HS-27A (cell line): ENCODE measurements at places on chromosomes 16 and 17.

DNA sequence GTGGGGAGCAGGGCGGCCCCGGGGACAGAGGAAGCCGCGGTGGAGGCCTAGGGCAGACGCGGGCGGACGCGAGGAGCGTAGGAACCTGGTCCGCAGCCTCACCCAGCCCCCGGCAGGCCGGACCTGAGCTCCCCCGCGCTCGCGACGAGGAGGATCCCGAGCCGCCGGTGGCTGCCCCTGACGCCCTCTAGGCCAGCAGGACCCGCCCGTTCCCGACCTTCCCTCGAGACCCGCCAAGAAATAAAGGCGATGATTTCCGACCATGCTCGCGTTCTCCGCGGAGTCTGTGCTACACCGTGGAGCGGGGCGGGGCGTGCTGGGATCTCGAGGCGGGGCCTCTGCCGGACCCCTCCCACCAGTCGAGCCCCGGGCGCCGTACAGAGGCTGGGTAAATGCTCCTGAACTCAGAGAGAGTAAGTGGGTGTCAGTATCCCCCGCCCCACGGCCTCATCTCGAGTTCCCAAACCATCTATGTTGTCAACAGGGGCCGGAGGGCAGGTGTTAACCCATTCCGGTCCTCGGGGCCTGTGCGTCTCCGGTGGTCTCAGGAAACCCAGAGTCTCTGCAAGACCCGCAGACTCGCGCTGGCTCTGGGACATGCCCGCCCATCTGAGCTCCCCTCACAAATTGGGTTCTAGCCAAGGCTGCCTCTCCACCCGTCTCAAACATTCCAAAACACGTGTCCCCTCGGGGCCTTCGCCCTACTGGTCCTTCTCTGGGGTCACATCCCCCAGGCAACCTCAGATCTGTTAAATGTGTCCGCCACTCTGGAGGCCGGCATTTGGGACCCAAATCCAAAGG, 13.7 kb downstream of the SYCE1L start:
- no peak for DNase-seq

GRCh38 chr16:4184038-4184702, 57.7 kb downstream of the SRL start:
- DNase-seq, result no peak

- DNase-seq, result no peak
These were observed 5.8 kb downstream of the PIGQ start for GRCh38 chr16:575354-576196.

- DNase-seq, result no peak
These were observed 2.1 kb upstream of the MMP2 start for GRCh38 chr16:55476625-55477533.

- DNase-seq, result no peak
These were observed 4.8 kb upstream of the AARSD1 start for GRCh38 chr17:42969001-42969581.

DNA sequence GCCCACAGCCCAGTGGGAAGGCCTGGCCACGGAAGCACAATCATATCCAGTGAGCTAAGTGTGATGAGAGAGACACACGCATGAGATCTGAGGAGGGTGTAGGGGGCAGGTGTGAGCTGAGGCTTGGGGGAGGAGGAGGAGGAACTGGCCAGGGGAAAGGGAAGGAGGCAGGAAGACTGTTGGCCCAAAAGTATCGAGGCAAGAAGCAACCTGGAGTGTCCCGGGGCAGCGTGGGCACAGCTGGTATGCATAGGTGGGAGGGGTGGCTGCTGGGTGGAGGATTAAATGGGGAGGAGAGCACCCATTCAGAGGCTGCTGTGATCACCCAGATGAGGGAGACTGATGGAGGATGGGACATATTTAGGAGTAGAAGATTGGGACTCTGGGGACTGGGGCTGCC, 41.4 kb downstream of the ARHGAP27 start:
- DNase-seq, result no peak

DNA sequence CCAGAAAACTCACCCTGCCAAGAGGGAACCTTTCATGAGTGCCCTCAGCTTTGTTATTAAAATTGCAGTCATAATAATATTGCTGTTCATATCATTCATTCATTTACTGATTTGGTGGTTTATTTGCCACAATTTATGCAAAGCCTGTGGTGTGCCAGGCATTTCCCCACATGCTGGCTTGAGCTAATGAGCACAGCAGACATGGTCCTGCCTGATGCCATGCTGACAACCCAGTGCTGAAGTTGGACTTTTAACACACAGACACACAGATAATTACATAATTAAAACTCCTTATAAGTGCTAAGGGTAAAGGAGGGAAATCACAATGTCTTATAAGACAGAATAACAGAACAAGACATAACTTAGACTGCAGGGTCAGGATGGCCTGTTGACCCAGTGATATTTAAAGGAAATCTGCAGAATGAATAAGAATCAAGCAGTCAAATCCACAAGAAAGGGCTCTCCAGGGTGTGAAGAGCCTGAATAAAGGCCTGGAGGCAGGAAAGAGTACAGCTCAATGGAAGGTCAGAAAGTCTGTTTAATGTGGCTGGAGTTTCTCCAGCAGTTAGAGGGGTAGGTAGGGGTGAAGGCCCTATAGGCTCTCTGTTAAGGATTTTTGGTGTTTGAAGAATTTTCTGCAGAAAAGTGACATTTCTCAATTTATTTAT, 196.9 kb upstream of the CDH11 start:
- no peak for DNase-seq

DNA sequence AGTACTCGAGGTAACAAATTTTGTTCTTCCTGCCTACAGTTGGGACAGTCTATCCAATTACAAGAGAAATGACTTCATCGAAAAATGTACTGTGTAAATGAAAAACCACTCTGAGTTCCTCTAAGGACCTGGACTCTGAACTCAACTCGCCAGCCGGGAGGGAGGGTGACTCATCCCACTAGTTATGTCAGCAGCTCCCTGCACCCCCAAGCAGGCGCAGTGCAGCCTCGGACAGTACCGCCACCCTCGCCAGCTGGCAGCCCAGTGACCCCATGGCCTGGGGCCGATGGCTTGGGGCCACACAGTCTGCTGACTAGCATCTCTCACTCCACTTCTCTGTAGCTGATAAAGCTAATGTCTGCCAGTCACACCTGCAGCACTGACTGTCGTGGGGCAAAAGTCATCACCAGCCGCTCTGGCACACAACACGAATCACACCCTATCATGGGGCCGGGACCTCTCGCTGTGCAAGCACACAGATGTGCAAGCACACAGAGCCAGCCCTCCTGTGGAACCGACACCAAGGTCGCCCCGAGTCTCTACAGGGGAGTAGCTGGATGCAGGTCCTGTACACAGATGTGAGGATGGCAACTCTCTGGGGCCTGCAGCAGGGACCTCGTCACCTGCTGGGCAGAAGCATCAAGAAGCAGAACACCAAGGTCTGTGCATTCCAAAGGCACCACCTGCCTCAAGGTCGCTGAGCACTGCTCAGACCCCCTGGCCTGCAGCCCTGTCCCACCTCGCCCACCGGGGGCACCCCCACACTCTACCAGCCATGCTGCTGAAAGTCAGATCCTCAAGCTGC, 5.7 kb downstream of the CSNK1D start:
- DNase-seq, result peak; percentile 58

- no peak for DNase-seq
These were observed 32.6 kb downstream of the FAM20A start for GRCh38 chr17:68568581-68568980.

GRCh38 chr17:17108451-17109049, 66.3 kb downstream of the MPRIP start:
- DNase-seq, result no peak

DNA sequence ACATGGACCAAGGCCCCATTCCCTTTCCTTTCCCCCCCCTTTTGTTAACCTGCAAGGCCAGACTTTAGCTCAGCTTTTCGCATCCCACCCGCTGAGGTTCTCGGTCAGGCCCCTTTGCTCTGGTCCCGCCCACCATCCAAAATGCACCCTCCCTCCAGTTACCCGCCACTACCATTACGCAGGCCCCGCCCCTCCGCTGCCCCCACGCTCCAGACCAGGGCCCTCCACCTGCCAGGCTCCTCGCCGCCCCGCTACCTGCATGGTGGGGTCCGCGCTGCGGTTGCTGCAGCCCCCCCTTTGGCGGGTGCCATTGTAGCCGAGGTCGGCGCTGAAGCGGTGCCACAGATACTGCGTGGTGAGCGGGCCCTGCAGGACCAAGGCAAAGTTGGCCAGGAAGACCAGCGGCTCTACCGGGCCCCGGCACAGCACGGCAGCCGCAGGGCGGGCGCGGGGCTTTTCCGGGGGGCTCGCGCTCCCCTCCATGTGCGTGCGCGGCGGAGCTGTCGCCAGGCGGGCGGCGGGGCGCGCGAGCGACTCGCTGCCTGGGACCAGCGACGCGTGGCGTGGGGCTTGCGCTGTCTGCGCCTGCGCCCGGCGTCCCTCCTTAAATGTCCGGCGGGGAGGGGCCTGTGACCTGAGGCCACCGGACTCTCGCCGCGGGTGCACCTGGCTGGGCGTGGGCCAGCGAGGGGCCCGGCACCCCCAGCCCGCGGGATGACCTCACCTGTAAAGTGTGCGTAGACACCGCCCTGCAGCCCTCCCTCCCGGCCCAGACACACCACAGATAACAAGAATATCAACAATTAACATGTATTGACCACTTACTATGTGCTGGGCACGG, at the start of gene SLC46A1:
Gene SLC46A1 (minus strand): TSS at position 581 of the 841 bp plus-strand sequence. CDS start 98 bp downstream, at position 483.
- DNase-seq, result no peak

- no peak for DNase-seq
These were observed 8.6 kb upstream of the ABCC3 start for GRCh38 chr17:50626037-50626574.

DNA sequence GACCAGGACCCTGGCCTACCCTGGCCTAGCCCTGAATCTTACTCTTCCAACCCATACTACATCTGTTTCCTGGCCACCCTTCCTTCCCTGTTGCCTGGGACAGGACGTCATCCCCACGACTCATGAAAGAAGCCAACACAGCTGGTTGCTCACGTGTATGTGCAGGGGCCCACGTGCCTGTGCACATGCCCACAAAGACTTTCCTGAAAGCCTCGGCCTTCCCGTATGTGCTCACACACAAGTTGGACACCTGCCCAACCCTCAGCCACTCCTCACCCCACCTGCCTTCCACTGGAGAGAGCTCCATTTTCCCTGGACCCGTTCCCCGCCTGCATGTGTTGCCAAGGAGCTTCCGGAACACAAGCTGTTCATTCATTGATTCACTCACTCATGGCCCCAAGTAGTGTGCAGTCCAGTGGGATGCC, 7.0 kb downstream of the PLXDC1 start:
- no peak for DNase-seq

- no peak for DNase-seq
These were observed 735 bp downstream of the PSMD11 start for GRCh38 chr17:32445074-32445415.

DNA sequence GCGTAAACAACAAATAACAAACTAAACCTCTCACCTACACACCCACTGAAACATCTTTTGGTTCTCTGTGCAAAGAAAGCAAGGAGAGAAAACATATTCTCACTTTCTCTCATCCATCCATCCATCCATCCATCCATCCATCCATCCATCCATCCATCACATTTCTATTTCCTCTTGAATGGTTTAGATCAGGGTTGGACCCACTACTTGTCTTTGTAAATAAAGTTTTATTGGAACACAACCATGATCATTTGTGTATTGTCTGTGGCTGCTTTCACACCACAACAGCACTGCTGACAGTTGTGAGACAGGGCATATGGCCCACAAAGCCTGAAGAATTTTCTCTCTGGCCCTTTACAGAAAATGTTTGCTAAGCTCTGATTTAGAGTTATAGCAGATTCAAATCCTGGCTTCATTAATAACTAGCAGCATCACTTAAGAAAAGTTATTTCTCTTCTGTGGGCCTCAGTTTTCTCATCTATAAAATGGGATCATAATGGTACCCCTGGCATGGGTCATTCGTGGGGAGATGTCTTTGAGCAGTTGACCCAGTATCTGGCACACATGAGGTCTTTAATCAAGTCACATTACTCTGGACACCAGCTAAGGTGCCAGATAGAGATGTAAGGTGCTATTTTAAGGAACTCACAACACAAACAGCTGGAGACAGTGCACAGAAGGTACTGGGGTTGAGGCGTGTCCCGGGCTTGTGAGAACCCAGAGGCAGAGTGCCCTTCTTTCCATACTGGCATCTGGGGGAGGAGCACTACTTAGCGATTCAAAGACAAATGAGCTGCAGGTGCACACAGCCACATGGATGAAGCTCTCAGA, 146.3 kb downstream of the CMIP start:
- no peak for DNase-seq

- DNase-seq, result peak; percentile 50
These were observed 24.6 kb downstream of the GPT2 start for GRCh38 chr16:46908540-46909372.

GRCh38 chr16:10245002-10245401, 62.8 kb upstream of the GRIN2A start:
- DNase-seq, result no peak

- peak; percentile 42 for DNase-seq
These were observed at the start of gene TMEM106A for GRCh38 chr17:43211480-43212402. Gene TMEM106A (plus strand): TSS chr17:43211875. CDS start chr17:43213042, 1,167 bp downstream.

DNA sequence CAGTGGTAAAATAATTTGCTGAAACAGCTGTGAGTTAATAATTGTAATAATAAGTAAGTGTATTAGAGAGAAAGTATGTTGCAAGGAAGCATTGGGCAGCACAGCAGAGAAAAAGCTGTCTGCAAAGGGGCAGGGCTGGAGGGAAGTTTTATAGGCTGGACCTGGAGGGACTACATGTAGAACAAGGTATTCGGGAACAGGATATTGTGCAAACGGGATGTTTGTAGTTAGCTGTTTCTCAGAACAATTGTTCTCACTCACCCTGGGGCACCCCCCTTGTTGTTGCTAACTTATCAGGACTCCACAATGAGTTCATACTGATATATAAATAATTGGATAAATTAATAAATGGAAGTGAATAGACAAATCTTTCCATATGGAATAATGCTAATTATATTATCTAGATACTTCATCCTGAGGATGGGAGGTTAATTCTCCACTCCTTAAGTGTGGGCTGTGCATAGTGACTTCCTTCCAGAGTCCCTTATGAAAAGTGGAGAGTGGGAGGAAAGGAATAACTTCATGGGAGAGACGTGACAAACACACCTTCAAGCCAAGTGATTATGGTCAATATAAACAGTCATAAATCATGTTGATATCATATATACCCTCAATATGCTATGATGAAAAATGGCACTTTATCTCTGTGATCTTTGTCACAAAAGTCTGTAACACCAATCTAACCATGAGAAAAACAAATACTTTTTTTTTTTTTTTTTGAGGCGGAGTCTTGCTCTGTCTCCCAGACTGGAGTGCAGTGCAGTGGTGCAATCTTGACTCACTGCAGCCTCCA, 85.4 kb downstream of the PPM1E start:
- no peak for DNase-seq
